Peyer's patch (tissue), 4 donors: ENCODE measurements at places on chromosomes 3 and 15. TPM values are rescaled to one million over a fixed set of nuclear protein-coding genes. Genes with fewer than 3 reads are reported as not detected.

DNA sequence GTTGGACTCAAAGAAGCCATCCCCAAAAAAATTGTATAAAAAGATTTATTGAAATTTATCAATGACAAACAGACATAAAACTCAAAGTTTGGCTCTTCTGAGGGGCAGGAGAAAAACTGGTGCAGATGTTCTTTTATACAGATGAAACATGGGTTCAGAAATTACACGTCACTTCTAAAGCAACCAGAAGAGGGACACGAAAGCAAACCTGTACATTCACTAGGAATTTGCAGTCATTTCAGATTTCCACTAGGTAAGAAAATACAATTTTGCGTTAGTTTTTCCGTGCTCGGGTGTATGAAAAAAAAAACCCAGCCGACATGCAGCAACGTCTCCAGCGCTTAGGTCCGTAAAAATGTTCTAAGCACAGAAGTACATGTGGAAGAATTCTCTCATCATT, 41.8 kb downstream of the ANP32A start:
- no peak for DNase-seq

DNA sequence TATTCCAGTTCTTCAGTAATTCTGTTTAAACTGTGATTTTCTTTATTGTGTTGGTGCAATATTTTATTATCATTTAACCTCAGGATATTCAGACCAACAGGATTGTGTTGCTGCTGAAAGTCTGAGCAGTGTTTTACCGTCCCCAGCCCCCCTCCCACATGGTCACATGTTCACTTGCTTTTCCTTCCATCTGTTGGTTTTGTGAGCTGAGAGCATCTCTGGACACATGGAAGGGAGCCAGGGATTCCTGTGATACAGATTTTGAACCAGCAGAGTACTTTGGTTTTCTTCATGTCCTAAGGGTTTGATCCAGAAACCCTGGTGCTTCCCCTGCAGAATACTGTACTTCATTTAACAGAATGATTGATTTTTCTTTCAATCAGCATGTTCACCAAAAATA, 11.9 kb downstream of the ARRDC4 start:
- DNase-seq: no peak

DNA sequence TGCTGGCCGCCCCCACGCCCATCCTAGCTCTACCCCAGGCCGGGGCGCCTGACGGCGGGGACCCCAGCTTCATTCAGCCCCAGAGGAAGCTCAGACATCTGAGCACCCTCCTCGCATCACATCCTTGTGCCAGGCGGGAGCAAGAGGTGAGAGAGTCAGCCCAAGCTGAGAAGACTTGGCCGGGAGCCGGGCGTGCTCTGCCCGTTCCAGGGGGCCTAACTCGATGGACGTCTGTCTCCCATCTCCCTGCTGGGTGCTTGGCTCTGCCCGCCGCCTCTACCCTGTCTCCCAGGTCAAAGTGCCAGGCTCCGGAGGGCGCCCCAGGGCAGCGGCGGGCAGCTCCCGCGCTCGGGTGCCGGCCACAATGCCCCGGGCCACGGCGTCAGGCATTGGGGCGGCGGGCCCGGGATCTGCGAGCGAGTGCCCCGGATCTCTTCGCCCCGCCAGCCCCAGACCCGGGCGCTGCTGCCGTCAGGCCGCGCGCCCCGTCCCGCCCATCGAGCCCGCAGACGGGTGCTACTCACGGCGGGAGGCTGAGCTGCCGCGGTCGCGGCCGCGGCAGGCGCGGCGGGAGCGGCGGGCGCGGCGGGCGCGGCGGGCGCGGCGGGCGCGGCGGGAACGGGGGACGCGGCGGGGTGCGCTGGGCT, 388 bp downstream of the DAPK2 start:
- peak; percentile 73 for DNase-seq

BCHE gene
- 5.0 TPM for total RNA-seq

DNA sequence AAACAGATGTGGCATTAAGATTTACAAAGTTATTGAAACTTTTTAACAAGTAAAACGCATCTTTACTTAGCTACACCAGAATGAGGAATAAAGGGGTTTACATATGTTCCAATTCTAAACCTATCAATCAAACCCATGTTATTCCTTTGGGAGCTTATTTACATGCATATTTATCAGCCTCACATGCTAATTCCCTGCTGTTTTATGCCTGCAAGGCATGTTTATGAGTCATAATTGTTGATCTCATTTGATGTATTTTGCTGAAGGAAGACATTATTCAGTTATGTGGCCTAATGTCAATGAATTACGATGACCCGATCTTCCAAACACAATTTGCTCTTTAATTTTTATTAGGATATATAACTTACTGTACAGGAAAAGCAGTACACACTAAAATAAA, 272.9 kb downstream of the TBC1D5 start:
- DNase-seq: no peak

CD86 gene
- total RNA-seq: 1.7 TPM

DNA sequence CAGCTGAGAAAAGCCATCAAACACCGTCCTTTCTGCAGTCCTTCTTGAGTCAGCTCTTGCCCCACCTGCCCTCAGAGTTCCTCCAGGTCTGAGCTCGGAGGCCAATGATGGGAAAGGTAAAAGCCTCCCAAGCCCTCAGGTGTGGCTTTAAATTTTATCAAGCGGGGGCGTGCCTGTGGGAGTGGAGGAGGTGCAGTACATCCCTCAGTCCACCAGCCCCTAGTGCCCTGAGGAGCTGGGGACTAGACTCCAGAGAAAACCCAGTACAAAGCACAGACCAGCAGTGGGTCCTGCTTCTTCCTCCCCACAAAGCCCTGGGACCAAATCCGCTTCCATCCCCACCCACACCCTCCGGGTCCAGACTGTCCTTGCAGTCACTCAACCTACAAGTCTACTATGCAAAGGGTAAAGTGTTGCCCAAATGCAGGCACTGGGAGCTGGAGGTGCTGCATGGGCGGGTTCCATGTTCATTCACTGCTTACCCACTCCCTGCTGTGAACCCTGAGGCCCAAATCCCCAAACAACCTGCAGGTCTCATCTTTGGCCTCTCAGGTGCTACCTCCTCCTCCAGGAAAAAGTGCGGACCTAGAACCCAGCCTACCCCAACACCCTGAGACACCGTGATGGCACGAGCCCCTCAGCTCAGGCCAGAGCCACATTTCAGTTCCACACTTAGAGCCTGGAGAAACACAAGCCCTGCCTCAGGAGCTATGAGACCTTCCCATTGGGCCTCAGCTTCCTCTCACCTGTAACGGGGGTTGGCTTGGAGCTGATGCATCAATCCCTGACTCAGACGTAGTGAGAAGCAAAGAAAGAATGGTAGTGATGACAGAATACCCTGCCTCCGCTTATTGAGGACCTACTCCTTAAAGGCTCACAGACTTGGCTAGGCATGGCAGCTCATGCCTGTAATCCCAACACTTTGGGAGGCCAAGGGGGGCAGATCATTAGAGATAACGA, 2.4 kb downstream of the PFKFB4 start:
- DNase-seq: no peak

DNA sequence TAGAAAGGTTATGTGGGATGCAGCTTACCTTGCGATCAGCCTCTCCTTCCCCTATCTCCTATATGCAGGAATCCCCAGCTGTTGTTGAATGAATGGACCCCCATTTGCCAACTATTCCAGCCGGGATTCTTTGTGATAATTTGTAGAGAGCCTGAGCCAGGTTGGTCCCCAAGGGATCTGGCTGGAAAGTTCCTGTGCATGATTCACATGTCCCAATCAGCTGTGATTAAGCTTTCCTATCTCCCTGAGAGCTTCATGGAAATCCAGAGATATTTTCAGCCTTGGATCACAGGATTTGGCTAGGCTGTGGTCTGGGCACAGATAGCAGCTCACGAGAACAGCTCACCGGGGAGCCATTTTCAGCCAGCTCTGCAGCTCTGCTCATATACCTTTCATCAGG, 76.7 kb downstream of the ARNT2 start:
- DNase-seq: no peak

STX19 gene
- 10.3 TPM for total RNA-seq

DNA sequence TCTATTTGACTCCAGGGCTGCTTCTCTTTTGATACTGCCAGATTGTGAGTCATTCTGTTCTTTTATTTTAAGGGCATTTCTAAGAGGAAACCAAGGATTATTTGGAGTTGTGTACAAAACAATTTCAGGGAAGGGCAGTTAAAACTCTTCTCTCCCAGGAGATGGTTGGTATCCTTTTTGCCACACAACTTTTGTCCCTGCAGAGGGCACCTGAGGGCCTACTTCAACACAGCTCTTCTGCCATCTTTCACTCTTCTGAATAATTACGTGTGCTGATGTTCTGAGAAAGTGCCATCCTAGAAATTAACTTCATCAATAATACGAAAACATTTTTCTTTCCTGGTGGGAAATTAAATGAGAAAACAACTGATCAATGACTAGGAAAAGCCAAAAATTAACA, 75.7 kb upstream of the GADL1 start:
- DNase-seq: no peak

DNA sequence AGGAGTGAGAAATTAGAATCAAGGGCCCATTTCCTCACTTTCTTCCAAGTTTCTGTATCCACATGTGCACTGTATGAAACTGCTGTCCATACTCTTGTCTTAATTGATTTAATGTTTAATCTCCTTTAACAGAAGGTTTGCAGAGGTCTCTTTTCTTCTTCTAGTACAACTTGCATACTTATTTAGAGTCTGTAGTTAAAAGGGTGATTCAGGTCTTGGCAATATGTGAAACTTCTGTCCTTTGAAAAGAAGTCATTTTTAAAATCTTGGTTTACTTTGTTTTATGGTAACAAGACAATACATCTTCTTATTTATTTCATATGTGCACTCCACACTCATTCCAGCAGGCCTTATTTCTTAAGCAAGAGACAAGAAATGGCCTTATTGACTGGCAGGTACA, 25.8 kb downstream of the TMEM45A start:
- DNase-seq: no peak

CDCP1 gene
- total RNA-seq: 65.6 TPM

GRCh38 chr15:28861031-28861534, 12.6 kb upstream of the GOLGA6L7 start:
- DNase-seq: no peak

GRCh38 chr3:50202353-50203112, 2.5 kb upstream of the SLC38A3 start:
- DNase-seq: no peak

CGNL1 gene
- total RNA-seq: 2.1 TPM

- DNase-seq: no peak
Observed at GRCh38 chr15:59180945-59181600, 25.6 kb upstream of the LDHAL6B start.
